ENCODE measurements at places on chromosomes 4 and X.

DNA sequence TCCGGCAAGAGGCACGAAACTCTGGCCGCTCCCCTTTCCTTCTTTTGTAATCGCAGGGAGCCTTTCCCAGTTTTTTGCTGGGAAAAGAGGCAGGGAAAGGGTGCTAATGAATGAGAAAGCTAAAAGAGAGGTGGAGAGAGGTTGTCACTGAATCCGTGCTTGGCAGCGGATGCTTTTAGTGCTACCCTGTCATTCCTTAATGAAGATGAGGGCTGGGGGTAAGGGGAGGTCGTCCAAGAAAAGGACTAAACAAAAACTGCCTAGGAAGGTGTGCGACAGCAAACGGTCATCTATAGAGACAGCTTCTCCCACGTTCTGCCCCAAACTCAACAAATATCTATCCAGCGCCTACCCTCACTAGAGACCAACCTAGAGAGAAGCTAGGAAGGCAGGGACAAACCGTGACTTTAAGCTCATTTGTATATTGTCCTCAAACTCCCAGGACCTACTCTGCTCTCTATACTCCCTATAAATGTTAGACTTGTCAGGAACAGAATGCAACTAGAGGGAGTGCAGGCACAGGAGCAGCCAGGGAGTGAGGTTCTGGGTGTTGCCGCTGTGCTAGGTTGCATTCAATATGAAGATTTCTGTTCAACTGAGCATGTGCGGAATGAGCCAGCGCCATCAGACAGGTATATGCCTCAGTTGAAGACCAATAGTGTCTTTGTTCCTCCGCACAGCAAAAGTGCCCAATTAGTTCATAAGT, 777 bp upstream of the CASK start:
- peak; percentile 43 for DNase-seq

DNA sequence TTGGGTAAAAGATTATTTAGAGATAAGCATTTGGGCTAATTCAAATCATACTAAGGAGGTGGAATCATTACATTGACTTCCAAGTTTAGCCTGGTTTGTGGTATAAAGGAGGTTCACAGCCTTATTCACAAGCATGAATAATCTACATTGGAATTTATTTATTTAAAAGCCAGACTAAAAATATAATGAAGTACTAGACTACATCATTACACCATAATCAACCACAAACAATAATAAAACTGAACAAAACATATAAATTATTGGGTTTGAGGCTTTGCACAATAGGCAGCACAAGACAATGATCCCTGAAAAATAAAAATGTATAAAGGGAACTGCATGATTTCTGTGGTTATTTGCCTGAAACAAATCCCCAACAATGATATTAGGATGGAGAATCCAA, 314.0 kb downstream of the GBA3 start:
- no peak for DNase-seq

DNA sequence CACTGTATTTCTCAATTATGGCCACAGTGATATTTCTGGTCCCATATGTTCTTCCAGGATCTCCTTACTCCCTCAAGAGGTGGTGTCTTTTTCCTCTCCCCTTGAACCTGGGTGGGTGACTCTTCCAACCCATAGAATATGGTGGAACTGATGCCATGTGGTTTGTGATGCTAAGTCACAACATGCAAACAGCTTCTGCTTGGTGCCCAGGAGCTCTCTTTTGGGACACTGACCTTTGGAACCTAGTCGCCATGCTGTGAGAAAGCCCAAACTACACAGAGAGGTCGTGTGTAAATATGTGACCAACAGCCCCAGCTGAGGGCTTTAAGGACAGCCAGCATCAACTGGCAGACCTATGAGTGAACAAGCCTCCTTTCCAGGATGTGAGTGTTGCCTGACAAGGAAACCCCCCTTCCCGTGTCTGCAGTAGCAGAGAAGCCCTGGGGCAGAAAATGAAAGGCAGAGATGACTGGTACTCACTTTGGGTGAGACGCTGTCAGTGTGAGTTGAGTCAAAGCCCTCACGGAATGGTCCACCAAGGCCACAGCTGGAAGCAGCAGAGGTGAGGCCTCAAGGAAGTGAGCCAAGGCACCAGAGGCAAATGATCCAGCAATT, 223.4 kb downstream of the BCOR start:
- peak; percentile 41 for DNase-seq

DNA sequence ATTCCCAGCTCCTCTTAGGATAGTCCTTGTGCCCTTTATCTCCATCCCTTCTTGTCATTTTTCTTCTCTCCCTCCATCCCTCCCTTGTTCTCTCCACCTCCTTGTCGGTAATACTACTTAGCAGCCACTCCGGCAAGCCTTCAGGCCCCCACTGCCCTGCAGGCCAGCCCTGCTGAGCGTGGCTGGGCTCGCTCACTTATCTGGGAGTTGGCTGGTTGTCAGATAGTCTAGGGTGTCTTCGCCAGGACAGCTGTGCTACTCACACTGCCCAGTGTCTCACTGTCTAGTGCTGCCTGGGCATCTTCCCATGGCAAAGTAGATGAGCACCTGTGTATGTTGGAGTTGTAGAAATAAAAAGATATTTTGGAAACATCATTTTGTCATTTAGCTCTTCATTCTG, 75.0 kb downstream of the STK32B start:
- no peak for DNase-seq

DNA sequence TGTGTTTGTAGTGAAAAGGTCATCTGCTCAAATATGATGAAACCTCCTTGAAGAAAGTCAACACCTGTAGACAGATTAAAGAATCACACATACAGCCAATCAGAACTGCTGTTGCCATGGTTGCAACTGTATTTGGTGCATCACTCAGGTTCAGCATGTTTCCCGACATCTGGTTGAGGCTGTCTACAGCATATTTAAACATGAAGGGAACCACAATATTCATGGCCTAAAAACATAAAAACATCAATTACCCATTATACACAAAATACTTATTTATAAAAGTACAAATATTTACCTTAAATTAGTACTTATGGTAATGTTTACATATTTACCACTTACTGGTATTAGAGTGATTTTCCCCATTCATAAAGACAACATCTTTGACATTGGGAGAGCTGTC, 79.7 kb downstream of the ABCB7 start:
- no peak for DNase-seq

DNA sequence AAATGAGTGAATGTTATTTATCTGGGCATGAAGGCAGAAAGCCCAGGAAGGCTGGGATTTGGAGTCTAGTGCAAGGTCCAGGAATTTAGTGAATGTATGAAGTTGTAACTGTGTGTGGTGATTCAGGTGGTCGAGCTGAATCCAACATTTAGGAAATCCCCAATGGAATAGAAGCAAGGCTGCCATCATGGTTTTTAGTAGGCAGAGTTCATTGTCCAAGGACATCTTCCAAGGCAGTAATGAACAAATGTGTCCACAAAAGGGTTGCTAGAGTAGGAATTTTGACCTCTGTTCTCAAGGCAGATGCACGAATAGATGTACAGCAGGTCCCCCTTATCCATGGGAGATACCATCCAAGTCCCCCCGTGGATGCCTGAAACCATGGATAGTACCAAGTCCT, 42.9 kb upstream of the ACSL1 start:
- DNase-seq = no peak

DNA sequence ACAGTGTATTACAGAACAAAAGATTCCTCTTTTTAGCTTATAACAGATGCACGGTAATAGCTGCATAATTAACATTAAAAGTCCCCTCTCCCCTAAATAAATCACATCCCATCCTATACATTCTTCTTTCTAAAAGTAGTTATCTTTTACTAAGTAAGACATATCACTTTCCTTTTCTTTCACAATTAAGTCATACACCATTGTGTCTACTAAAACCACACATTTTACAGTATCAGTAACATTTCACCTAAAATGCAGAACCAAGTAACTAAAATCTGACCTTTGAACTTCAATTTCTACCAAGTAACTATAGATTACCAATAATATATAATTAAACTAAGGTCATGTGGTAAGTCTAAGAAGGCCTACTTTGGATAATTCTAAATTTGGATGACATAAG, 14.2 kb downstream of the DHX15 start:
- no peak for DNase-seq

GRCh38 chr4:41216294-41217019, 2.1 kb upstream of the APBB2 start:
- DNase-seq = peak; percentile 82
